Fibroblast of skin of right biceps (primary cell): ENCODE measurements at places on chromosomes 11 and 22.

DNA sequence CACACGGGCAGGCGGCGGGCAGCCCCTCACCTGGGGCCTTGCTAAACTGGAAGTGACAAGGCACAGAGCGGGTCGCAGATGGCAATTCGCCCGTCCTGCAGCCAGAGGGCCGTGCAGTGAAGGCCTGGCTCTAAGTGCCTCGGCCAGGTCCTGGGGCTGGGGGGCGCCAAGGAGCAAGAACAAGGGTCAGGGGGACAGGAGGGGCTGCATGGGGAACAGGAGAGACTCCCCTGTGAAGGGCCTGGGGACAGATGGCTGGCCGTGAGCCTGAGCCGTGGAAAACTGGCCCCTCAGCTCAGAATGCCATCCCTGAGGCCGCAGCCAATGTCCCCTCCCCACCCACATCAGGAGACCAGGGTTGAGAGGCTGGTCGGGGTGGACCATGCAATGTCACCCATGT, 60.0 kb downstream of the RTL6 start:
- no peak for DNase-seq

DNA sequence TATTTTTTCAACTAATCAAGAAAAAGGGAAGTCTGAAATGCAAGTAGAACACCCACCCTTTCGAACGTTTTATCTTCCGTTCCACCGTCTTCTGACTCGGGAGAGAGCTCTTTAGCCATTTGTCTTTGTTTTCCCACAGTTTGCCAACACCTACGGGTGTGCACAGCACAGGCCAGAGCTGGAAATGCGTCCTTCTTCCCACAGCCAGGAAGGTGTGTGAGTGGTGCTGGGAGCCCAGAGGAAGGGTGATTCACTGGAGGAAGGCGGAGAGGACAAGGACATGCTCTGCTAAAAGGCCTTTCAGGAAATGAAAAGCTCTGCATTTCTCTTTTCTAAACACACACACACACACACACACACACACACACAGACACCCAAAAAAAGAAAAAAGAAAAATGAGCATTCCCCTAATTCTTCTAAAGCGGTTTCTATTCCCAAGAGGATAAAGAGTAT, 18.5 kb downstream of the ENDOD1 start:
- peak; percentile 75 for DNase-seq

- peak; percentile 53 for DNase-seq
Measured at GRCh38 chr11:2269601-2270321, 627 bp downstream of the ASCL2 start.

GRCh38 chr22:38766076-38766777, 10.4 kb upstream of the SUN2 start:
- peak; percentile 48 for DNase-seq

- peak; percentile 61 for DNase-seq
Measured at GRCh38 chr11:91396236-91397133, 828.1 kb upstream of the FAT3 start.

DNA sequence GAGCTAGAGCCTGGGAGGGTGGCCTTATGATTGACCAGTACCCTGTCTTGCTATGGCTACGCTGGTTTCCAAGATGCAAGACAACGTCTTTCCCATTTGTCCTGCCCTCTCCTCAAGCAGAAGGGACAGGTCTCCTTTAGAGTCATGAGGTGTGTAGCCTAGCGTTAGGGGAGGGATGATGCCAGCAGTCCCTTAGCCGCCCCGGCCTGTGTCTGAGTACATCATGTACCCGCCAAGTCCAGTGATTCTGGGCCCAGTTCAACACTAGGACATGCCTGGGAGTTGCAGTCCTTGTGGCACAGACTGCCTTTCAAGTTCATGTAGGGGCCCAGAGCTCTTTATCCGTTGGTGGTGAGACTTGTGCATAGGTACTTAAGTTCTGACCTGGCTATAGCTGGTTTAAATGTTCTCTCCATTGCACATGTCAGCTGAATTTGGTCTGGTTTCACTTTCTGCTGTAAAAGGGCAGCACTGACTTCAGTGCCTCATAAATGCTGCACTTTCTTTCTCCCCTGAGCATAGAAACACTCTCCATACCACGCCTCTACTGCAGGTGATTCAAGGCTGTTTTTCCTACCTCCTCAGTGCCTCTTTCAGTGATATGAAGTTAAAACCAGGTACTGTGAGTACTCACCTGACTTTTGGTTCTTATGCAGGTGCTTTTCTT, 151.1 kb downstream of the METTL15 start:
- DNase-seq: no peak

DNA sequence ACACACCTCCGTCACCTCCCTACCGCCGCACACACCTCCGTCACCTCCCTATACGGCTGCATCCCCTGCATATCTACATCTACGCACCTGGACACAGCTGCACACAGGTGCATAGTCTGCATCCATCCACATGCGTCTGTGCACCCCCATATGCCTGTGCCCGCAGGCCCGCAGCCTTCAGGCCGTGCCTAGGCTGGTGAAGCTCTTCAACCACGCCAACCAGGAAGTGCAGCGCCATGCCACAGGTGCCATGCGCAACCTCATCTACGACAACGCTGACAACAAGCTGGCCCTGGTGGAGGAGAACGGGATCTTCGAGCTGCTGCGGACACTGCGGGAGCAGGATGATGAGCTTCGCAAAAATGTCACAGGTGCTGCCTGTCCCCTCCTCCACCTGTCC, 4.8 kb downstream of the PKP3 start:
- DNase-seq: no peak

DNA sequence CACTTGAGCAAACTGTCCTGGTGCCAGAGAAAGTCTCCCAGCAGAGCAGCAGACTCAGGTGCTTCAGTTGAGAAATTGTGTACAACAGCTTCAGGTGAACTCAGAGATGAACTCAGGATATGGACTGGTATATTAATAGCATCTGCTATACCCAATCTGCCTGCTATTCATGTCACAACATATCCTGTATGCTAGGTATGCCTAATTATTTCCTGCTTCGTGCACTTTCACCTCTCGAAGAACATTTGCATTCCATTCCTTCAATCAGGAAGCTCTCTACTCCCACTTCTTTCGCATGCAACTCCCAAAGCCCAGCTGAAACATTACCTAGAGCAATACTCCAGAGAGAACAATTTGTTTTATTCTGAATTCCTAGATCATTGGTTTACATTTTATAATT, 207.7 kb downstream of the KCNA4 start:
- DNase-seq: no peak

DNA sequence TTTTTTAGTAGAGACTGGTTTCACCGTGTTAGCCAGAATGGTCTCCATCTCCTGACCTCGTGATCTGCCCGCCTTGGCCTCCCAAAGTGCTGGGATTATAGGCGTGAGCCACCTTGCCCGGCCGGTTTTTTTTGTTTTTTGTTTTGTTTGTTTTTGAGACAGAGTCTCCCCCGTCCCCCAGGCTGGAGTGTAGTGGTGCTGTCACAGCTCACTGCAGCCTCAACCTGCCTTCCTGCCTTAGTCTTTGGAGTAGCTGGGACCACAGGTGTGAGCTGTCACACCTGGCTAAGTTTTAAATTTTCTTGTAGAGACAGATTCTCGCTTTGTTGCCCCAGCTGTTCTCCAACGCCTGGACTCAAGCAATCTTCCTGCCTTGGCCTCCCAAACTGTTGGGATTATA, 3.2 kb downstream of the PPIL2 start:
- no peak for DNase-seq

DNA sequence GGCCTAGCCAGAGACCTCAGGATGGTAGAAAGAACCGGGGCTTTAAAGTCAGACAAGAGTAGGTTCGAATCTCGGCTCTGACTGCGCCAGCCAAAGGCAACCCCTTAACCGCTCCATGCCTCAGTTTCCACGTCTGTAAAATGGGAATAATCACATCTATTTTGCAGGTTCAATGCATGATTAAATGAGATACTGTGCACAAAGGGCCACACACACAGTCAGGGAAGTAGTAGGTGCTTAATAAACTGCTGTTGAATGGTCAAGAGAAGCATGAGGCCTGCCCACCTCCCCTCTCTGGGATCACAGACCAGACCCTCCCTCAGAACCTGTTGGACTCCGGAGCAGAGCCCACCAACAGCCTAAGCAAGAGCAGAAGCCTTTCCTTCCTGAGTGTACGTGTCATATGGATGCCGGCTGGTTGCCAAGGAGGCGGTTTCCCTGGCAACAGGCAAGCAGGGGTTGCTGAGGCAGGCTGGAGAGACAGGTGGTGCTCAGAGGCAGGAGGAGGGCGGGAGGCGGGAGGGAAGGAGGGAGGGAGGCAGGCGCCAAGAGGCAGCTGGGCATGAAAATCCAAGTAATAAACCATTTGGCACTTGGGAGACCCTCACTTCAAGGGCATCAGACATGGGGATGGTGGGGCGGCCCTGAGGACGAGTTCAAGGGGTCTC, 43.9 kb downstream of the NFAM1 start:
- peak; percentile 24 for DNase-seq

- DNase-seq: no peak
Measured at GRCh38 chr11:61128947-61129638, 26.8 kb downstream of the CD5 start.

DNA sequence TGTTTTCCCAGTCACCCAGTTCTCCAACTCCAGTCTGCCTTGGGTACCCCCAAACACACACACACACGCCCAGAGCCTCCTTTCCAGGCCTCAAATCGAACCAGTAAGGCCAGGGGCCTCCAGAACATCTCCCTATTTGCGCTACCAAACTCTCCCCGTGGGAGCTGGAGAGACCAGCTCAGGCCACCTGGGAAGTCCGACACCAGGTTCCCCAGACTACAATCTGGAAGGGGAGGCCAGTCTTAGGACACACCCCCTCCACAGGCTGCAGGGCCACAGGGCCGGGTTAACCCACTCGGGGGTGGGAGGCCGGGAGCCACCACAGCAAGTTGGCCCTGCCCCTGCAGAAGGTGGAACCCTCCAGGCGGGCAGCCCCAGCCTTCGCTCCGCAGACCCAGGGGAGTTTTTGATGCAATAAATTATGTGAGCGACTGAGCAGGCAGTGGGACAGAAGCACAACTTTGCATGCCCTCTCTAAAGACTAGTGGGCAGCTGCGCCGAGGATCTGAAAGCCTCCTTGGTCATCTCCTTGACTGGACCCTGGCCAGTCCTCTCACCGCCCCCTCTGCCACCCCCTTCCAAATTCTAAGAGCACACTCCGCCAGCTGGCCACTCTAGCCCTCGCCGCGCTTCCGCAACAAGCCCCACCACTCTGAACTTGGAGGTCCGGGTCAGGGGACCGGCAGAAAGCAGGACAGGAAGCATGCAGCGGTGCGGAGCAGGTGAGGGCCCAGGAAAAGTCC, 2.8 kb downstream of the IGF2 start:
- DNase-seq: no peak

- no peak for DNase-seq
Measured at GRCh38 chr11:133172349-133172748, 360.0 kb downstream of the OPCML start.

GRCh38 chr22:50293441-50294318, 13.8 kb downstream of the PLXNB2 start:
- DNase-seq: peak; percentile 84

GRCh38 chr11:77619576-77620198, 17.9 kb downstream of the CLNS1A start:
- DNase-seq: peak; percentile 44

DNA sequence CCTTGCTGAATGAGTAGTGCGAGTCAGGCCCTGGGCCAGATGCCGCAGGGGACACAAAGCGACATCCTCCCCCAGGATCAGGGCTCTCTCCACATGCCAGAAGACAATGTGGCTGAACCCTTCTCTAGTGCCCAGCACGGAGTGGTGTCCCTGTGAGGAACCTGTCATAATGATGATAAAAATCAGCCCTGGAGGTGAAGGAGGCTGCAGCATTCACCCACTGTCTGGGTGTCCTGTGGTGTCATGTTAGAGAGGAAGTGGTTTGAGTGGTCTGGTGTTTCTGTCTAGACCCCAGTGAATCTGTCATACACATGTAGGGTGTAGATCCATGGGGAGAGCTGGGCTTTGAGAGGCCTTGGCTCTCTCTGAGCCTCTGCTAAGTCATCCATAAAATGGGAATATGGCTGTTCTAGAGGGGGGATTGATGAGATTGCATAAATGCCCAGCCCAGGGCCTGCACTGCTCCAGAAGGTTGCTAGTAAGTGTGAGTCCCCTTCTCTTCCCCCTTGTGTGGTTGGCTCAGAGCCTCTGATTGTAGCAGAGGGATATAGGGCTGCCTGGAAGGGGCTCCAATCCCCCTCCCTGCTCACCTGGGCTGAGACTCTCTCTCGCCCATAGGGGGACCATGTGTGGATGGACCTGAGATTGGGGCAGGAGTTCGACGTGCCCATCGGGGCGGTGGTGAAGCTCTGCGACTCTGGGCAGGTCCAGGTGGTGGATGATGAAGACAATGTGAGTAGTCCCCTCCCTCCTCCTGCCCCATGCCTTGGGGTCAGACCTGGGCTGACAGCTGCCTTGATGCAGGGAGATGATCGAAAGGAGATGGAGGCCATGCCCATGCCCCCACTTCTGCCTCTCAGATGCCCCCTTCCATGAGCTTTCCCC, 14.3 kb downstream of the MYO7A start:
- DNase-seq: no peak

DNA sequence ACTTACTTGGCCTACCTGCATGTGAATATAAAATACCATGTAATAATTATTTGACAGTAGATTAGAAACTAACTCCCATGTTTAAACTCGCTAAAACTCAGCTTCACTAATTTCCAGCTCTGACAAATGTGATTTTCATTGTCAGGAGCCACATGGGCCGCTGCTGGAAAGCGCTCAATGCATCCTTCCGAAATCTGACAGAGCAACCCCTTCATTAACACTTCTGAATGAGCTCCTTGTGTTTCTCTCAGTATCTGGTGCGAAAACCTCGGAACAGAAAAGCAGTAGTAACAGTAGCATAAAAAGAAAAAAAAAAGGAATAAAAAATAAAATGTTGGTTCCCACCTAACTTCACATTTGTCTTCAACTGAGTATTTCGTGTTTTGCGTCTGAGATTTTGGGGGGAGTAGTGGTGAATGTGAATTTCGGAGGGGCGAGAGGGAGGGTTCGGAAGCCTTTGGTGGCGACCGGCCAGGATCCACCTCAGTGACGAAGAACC, 710 bp downstream of the MTCH2 start:
- peak; percentile 3 for DNase-seq

DNA sequence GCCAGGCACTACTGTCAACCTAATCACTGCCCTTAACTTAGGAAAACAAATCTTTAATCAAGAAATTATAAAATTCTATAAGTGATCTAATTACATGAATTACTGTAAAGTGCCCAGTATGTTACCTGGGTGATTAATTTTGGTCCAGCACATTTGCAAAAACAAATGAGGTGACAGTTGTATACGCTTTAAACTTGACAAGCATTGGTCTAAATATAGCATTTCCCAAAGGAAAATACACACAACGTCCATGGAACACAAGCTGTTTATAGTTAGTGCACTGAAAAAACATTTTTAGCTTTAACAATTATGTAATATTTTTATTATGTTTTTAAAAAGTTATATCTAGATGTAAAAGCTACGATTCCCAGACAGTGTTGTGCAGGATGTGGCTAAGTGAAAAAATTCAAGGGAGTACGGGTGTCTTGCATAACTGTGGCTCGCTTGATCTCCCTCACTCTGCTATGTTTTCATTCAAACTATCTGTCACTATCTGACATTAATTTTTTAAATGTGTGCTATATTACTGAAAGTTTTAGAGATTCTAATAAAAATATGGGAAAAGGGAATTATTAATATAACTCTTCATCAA, 38.8 kb downstream of the PGR start:
- DNase-seq: no peak
